Activated naive CD4-positive, alpha-beta T cell treated with anti-CD3 and anti-CD28 coated beads for 36 hours (primary cell): ENCODE measurements at places on chromosomes 6 and 20.

DNA sequence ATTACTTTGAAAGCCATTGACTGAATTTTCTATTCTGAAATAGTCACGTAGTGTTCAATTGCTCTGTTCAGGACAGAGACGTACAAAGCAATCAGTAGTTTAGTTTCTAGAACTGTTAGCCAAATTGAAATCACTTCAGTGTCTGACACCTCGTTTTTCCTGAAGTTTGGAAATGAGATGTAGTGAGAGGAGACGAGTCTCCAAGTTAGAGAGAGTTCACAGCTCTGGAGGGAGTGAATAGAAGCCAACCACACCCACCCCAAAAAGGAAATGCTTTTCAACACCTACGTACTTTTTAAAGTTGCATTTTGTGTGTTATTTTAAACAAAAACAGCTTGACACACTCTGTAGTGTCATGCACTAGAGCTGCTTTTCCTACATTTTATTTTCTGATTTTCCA lies 296.0 kb downstream of the ADGRG6 start:
- DNase-seq: no peak

DNA sequence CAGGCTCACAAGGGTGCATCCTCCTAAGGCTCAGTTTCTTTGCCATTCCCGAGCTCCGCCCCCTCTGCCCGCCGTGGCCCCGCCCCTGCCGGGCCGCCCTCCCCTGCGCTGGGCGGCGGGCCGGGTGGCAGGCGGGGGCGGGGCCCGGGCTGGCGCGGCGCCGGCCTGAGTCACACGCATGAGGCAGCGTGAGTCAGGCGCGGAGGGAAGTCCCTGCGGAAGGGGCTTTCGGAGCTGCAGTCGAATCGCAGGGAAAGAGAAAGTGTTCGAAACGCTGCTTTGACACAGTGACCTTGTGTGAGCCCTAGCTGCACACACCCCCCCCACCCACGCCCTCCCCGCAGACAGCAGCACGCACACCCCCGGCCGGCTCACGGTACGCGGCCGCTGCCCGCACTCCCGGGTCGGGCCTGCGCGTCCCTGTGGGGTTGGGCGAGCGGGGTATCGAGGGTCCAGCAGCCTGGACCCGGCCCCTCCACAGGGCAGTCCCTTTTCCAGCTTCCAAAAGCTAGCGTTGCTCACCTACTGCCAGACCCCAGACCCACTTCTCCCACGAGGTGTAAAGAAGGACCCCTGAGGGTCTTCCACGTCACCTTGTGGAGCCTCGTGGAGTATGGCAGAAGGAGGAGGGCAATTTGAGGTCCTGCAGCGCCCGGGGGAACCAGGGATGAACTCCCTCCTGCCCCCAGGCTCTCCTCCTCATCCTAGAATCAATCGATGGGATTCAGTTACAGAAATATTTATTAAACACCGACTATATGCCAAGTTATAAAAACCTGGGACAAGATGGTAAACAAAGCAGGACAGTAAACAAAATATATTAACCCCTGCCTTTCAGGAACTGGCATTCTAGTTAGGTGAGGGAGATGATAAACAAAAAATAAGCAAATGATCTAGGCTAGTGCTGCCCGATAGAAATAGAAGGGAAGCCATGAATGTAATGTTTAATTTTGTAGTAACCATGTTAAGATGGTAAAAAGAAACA lies 12.4 kb upstream of the HMGA1 start:
- DNase-seq: peak; percentile 96

- peak; percentile 57 for DNase-seq
These were observed 36.1 kb downstream of the GMDS start for GRCh38 chr6:2209226-2209809.

GRCh38 chr20:51429144-51429482 lies 113.4 kb downstream of the NFATC2 start:
- no peak for DNase-seq

GRCh38 chr6:157615420-157615769 lies 207.7 kb upstream of the SNX9 start:
- DNase-seq: peak; percentile 32

DNA sequence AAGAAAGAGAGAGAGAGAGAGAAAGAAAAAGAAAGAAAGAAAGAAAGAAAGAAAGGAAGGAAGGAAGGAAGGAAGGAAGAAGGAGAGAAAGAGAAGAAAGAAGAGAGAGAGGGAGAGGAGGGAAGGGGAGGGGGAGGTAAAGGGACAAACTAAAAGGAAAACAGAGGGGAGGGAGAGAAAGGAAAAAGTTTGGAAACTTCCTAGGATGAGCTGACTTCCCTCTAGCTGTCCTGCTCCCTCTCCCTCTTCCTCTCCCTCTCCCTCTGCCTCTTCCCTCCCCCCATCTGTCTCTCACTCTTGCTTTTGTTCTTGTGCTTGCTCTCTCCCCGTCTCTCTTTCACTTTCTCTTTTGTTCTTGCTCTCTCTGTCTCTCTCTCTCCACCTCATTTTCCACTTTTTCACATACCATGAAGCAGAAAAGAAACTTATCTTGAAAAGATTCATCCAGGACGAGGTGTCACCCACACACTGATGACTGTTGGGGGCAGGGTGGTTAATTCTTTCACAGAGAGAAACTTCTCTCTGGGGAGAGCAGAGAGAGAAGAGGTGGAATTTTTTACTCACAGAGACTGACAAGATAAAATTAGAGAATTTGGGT lies 56.4 kb upstream of the DUSP22 start:
- DNase-seq: peak; percentile 88

GRCh38 chr20:53609491-53610445 lies 16.1 kb upstream of the ZNF217 start:
- DNase-seq: peak; percentile 91

- no peak for DNase-seq
These were observed 55.0 kb downstream of the TOX2 start for GRCh38 chr20:43969501-43970182.

- DNase-seq: peak; percentile 2
These were observed 155.6 kb downstream of the DTNBP1 start for GRCh38 chr6:15507221-15507620.

- DNase-seq: no peak
These were observed 58.9 kb downstream of the FOXO3 start for GRCh38 chr6:108619431-108620197.

- DNase-seq: peak; percentile 72
These were observed 86.4 kb upstream of the CLDN20 start for GRCh38 chr6:155177363-155177961.

- DNase-seq: peak; percentile 80
These were observed 2.3 kb upstream of the OCSTAMP start for GRCh38 chr20:46552460-46553420.

DNA sequence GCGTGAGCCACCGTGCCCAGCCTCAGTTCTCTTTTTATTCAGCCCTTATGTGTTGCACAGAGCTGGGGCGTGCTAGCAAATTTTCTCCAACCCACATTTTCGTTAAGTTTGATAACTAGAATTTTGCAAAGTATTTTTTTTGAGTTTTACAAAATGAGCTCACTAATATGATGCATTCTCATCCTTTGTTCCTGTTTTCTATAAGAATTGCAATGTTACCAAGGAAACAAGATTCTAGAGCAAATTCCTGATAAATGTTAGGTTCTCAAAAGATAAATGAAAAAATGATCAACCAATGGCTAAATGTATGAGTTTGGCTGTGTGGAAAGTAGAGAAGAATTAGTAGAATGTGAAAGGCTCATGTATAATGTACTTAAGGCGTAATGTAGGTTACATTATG lies 529.8 kb downstream of the MAFB start:
- no peak for DNase-seq

DNA sequence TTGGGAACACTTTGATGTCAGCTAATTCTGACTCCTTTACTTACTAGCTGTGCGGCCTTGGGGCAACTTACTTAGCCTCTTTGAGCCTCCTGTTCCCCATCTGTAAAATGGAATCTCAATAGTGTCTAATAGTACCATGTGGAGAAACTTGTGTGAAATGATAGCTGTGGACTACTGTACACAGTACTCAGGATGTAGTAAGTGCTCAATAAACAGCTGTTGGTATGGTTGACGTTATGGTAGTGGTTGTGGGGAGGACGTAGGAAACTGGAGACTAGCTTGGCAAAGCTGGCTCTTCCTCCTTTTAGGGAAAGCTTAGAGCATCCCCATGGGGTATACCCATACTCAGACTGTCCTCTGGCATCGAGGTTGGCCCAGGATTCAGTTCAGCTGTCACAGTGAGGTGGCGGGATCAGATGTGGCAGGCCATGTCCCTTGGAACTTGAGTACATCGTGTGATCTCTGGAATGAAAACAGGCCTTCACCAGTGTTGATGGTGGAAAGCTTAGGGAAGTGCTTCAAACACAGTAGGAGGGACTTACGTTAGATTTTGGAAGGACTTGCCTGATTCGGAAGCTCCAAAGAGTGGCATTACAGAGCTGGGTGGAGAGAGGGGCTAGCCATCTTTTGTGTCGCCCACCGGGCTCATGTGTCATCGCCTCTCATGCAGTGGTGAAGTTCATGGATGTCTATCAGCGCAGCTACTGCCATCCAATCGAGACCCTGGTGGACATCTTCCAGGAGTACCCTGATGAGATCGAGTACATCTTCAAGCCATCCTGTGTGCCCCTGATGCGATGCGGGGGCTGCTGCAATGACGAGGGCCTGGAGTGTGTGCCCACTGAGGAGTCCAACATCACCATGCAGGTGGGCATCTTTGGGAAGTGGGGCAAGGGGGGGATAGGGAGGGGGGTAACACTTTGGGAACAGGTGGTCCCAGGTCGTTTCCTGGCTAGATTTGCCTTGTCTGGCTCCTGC lies 7.1 kb downstream of the VEGFA start:
- DNase-seq: no peak

DNA sequence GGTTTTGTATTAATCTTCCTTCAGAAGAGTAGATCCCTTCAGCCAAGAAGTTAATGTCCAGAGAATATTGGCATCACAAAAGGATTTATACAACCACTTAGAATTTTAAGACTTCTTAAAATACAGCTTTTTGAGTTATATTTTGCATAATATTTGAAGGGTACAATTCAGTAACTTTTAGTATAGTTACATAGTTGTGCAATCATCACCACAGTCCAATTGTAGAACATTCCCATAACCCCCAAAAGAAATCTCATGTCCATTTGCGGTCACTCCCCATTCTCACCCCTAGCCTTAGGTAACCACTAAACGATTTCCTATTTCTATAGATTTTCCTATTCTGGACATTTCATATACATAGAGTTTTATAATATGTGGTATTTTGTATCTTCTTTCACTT lies 126.4 kb downstream of the MAP3K4 start:
- DNase-seq: no peak

- DNase-seq: peak; percentile 80
These were observed 333.9 kb downstream of the HACE1 start for GRCh38 chr6:104525677-104526322.

GRCh38 chr6:75204217-75204958 lies 1.5 kb downstream of the COL12A1 start:
- DNase-seq: peak; percentile 76

- DNase-seq: no peak
These were observed 94.7 kb upstream of the PLCB4 start for GRCh38 chr20:8974009-8974708.

DNA sequence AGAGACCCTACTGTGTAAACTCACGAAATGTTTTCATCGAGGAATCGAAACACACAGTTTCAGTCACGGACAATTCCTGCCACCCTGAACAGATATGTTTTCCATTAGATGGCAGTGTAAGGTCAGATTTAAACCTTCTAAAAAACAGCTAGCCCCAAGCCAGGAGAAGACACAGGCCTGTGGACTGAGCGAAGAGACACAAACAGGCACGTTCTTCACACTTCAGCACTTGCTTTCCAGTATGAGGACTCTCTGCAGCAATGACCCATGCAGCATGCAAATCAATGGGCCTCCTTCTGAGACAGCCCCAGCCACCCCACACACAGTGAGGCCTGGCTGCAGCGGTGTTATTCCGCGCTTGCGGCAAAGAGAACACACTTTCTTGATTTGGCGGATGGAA lies 31.9 kb downstream of the HUS1B start:
- DNase-seq: no peak

GRCh38 chr6:33249732-33250630 lies 21.7 kb downstream of the VPS52 start:
- DNase-seq: peak; percentile 36

GRCh38 chr20:48052475-48052835 lies 267.2 kb upstream of the SULF2 start:
- no peak for DNase-seq

DNA sequence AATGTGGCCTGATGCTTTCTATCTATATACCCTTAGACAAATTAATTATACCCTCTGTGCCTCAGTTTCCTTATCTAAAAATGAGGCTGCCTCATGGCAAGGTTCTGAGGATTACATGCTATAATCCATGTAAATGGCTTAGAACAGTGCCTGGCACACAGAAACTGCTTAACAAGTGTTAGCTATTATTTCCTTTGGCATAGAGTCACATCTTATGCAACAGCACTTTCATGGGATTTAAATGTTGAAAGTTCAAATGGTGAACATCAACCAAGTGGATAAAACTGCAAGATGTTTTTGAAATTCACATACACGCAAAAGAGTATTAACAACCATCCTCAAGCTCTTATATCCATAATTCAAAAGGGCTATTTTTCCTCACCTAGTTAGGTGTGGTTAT lies 202.8 kb upstream of the JAG1 start:
- no peak for DNase-seq

GRCh38 chr20:49534255-49534712 lies 33.7 kb downstream of the PTGIS start:
- peak; percentile 77 for DNase-seq
